ENCODE measurements at places on chromosomes 4 and X.

DNA sequence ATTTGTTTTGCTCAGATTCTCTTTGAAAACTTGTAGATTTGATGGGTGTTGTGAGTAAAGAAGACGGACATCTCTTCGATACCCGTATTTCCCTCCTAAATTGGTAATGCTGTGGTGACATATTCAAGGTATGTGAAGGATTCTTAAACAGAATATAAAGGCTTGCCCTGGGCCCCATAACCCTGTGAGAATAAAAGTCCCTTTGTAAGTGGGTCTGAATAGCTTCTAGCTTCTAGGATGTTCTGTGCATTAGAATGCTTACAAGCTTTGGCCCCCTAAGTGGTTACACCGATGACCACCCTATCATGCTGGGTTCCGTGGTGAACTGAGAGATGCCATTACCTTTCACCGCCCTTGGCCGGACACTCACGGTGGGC, 574 bp upstream of the MOB1B start:
- DNase-seq, result no peak

- DNase-seq, result no peak
Observed at GRCh38 chr4:16006771-16007446, 43.9 kb upstream of the FGFBP2 start.

GRCh38 chr4:38681281-38681991, 17.4 kb downstream of the KLF3 start:
- DNase-seq, result no peak

- no peak for DNase-seq
Observed at GRCh38 chr4:66565801-66566200, 895.5 kb upstream of the EPHA5 start.

DNA sequence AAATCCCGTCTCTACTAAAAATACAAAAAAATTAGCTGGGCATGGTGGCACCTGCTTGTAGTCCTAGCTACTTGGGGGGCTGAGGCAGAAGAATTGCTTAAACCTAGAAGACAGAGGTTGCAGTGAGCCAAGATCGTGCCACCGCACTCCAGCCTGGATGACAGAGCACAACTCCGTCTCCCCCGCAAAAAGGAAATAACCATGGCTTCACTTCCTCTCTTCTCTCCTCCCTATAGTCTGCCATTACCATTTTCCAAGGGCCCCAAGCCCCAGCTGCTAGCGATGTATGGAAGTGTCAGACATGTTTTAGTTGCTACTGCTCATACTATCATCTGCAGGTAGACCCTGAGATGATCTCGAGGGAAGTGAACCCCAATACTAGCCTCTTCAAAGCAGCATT, 177.3 kb upstream of the FAM9B start:
- DNase-seq, result no peak

GRCh38 chrX:15939737-15940136, 85.1 kb upstream of the AP1S2 start:
- DNase-seq, result no peak

GRCh38 chr4:114677346-114677979, 78.9 kb downstream of the UGT8 start:
- DNase-seq, result no peak

DNA sequence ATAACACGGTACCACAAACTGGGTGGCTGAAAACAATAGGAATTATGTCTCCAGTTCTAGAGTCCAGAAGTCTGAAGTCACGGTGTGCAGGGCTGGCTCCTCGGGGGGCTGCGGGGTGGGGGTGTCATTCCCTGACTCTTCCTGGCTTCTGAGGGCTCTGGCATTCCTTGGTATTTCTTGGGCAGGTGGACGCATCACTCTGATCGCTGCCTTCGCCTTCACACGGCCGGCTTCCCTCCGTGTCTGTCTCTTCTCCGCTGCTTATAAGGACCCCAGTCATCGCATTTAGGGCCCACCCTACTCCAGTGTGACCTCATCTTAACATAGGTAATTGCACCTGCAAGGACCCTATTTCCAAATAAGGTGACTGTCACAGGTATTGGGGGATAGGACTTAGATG, 134.6 kb downstream of the CPZ start:
- DNase-seq, result no peak

DNA sequence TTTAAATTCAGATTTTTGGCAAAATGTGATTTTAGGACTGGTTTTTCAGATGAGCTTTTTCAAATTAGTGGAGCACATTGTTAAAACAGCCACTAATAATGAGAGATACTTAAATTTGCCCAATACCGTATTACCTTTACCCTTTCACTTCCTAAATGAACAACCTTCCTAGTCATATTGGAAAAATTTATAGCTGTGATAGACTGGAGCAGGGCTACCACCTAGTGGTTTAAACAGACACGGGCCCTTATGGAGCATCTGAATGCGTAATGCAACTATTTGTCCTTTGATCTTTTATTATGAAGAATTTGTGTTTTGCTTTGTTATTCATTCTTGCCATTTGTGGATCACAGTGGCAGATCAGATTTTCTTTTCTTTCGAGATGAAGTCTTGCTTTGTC, 72.7 kb downstream of the KDM6A start:
- no peak for DNase-seq

DNA sequence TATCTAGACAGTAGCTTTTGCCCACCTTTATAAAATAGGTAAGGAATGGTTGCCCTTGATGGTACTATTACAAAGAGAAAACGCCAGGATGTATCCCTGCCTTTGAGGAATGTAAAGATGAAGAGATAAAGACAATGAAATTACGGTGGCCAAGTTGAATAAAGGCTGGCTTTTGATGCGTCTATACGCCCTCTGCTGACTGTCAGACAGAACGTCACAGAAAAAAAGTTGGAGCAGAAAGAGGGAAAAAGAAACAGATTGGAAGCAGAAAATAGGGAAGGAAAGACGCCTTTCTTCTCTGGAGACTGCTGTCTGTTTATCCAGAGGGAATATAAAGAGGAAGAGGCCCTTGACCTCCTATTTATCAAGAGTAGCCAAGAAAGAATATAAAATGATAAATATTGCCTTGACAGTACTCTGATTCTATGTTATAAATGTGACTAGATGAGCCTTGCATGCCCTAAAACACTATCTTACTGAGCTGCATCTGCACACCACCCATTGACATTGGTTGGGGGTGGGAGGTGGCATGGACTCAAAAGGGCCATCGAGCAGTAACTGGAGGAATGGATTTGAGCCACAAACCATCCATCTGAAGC, 30.6 kb downstream of the PCDH19 start:
- no peak for DNase-seq

- DNase-seq, result peak; percentile 19
Observed at GRCh38 chr4:38306482-38307071, 346.4 kb downstream of the PTTG2 start.

DNA sequence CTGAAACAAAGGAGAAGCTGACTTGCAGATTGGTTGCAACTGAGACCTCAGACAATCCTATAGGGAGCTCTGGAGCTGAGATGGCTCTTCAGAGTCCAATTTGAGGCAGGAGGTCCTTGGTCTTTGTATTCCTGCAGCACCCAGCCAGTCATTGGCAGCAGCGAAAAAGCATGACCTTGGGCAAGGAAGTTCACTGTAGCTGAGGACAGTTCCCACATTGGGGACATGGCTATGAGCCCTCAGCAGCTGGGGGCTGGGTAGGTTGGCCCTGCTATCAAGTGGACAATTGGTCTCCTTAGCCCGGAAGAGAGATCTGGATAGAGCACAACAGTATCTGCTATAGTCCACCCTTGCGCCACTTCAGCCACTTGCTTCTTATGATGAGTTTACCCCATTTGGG, 56.9 kb upstream of the ATP6AP2 start:
- DNase-seq, result no peak

DNA sequence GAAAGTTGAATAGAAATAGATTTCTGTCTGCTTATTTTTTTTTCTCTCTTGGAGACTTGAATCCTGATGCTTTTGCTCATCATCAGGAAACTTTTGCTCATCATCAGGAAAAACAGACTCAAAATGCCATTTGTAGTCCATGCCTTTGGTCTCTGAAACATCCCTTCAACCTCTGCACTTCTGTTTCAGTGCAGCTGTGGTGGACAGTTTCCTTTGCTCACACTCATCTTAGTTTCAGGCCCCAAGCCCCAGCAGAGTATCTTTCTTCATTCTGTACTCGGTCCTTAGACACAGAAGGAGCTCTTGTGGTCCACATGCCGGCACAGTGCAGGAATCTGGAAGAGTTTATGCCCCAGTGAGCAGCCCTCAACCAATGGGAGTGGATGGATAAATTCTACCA, 337.9 kb downstream of the PPP3CA start:
- DNase-seq, result no peak

All from CD4-positive, alpha-beta T cell treated with Interleukin-6 at 100 ng/mL for 8 hours (primary cell).